ENCODE measurements at places on chromosomes 6 and 20. TPM values are rescaled to one million over a fixed set of nuclear protein-coding genes. Genes with fewer than 3 reads are reported as not detected.

Gene FNDC11
- 0.25 TPM for total RNA-seq

Gene BMP7
- total RNA-seq = 1.1 TPM

Gene MEP1A
- not detected for total RNA-seq

Gene DACT2
- 0.08 TPM for total RNA-seq

Gene MOG
- total RNA-seq = not detected

Gene LAMA5
- 400 TPM for total RNA-seq

Gene TEAD3
- total RNA-seq = 5.7 TPM

Gene KHDC1L
- total RNA-seq = not detected

Gene OXT
- total RNA-seq = not detected

Gene TREML1
- total RNA-seq = not detected

Gene DSTN
- 867 TPM for total RNA-seq

Gene EYS
- 0.02 TPM for total RNA-seq

Gene OPN5
- not detected for total RNA-seq

Gene SCRT2
- total RNA-seq = not detected

Gene RIPOR3
- total RNA-seq = not detected

Gene GPR6
- not detected for total RNA-seq

Gene FOXQ1
- 4.8 TPM for total RNA-seq

Gene STMND1
- not detected for total RNA-seq

Gene BTNL2
- not detected for total RNA-seq

Gene TASP1
- 12.2 TPM for total RNA-seq

Gene HCRTR2
- total RNA-seq = not detected

Gene UBE2J1
- 14.4 TPM for total RNA-seq

Gene KIAA1586
- total RNA-seq = 5.8 TPM

Gene HLA-DRB5
- not detected for total RNA-seq

Gene FILIP1
- total RNA-seq = 0.25 TPM

Gene GPX5
- not detected for total RNA-seq

Gene DDO
- total RNA-seq = 0.16 TPM

All from A549 treated with Hydrocortisone at 1 μM for 4 hours (cell line).